ENCODE measurements at places on chromosomes 12 and 14.

DNA sequence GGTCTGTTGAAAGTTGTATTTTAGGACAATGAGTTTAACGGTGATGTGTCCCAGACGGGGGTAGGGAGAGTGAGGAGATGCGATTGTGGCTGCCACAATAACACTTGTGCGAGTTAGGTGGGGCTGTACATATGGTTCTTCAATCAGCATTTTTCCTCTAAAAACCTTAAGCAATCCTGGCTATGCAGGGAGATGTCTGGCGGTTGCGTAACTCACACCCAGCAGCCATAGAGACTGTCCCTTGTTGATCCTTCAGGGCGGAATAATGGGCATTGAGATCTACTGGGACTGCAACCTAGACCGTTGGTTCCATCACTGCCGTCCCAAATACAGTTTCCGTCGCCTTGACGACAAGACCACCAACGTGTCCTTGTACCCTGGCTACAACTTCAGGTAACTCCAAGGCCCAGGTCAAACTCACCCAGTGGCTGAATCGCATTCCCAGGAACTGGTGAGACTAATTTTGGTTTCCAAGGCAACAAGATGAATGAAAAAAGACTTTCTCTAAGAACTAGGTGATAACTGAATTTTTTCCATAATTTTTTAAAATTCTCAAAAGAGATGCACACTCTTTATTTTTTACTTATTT lies 34.6 kb downstream of the P2RX7 start:
- DNase-seq = no peak

DNA sequence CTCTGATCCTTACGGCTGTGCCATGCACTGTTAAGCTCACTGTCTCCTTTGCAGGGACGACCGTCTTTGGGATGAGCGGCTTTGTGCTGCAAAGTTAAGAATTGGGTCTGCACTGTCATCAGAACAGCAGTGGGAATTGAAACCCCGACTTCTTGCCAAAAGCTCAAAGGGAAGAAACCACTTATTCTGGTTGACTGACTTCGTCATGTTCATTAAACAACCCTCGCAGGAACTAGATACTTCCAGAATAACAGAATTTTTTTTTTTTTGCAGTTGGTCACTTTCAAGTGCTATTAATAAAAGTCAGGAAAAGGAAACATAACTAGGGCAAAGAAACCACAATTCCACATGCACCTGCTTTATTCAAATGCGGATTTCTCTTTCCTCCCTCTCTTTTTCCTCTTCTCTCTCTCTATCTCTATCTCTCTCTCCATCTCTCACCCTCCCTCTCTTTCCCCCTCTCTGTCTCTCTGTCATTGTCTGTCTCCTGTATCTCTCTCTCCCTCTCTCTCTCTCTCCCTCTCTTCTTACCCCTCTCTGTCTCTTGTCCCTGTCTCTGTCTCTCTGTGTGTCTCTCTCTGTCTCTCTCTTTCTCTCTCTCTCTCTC lies 12.3 kb upstream of the GLT1D1 start:
- no peak for DNase-seq

DNA sequence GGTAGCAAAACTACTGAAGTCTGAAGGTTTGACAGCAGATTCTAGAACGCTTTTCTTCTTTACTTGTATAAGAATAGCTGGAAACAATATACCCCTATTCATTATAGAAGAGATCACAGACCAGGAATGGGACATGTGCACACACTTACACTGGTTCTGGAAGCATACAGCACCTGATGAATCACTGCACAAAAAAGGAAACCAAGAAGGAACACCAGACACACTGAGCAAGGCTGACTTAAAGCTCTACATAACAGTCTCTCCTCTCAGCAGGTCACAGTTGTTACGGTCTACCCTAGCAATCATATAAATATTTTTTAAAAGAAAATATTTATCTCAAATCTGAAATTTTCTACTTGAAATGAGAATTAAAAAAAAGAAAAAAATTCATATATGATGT lies 13.5 kb downstream of the ATP2B1 start:
- no peak for DNase-seq

GRCh38 chr14:39875028-39875427 lies 442.8 kb upstream of the FBXO33 start:
- DNase-seq = no peak

DNA sequence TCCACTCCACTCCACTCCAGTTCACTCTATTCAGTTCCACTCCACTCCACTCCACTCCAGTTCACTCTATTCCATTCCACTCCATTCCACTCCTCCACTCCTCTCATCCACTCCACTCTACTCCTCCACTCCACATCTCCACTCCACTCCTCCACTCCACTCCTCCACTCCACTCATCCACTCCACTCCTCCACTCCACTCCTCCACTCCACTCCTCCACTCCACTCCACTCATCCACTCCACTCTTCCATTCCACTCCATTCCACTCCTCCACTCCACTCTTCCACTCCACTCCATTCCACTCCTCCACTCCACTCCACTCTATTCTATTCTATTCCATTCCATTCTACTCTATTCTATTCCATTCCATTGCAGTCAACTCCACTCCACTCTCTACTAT lies 9.8 kb downstream of the SERPINA5 start:
- DNase-seq = no peak

GRCh38 chr14:58107947-58108552 lies 44.0 kb downstream of the ARMH4 start:
- DNase-seq = peak; percentile 42

DNA sequence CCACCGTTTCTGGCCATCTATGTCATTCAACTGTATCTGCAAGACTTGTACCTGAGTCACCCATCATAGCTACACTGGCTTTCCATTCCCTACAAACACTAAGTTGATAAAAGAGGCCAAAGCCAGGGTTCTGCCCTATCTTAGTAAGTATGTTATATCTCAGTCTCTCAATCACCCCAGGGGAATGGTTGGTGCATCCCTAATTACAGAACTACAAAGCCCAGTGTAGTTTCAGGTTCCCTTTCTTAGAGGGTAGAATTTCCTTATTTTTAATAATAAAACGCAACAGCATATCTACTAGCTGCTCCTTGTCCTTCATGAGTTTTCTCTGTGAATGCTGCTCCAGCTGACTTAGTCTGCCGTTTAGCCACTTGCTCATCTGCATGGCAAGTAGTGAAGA lies 57.6 kb downstream of the ST8SIA1 start:
- DNase-seq = no peak

DNA sequence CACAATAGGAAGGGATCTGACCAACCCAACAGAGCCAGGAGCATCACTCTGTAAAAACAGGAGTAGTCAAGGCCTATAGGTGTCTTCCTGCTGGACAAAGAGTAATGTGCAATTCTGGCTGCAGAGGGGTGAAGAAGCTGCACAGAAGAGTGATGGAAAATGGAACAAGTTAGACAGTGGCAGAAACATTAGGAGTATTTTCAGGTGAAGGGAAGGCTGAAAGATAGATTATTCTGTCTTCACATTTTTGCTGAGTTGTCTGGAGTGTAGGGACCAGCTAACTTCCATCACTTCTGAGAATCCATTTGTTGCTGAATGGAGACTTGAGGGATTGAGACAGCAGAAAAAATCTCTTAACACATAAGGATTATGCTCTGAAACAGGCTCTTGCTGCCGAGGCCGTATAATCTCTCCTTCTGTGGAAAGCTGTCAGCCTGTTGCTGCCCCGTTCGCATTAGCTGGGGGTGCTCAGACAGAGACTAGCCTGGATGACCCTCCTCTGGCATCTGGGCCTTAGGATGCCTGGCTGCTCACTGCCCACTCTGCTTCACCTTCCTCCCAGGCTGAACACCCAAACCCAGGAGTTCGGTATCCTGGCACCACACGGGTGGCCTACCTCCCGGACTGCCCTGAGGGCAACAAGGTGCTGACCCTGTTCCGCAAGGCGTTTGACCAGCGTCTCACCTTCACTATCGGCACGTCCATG lies 3.1 kb upstream of the ARHGEF25 start:
- no peak for DNase-seq

GRCh38 chr12:131862084-131862441 lies 32.4 kb upstream of the ULK1 start:
- DNase-seq = no peak

GRCh38 chr12:106758349-106759110 lies 16.0 kb upstream of the RIC8B start:
- DNase-seq = no peak

- DNase-seq = no peak
These were observed 246.0 kb downstream of the BMP4 start for GRCh38 chr14:53710615-53711014.

DNA sequence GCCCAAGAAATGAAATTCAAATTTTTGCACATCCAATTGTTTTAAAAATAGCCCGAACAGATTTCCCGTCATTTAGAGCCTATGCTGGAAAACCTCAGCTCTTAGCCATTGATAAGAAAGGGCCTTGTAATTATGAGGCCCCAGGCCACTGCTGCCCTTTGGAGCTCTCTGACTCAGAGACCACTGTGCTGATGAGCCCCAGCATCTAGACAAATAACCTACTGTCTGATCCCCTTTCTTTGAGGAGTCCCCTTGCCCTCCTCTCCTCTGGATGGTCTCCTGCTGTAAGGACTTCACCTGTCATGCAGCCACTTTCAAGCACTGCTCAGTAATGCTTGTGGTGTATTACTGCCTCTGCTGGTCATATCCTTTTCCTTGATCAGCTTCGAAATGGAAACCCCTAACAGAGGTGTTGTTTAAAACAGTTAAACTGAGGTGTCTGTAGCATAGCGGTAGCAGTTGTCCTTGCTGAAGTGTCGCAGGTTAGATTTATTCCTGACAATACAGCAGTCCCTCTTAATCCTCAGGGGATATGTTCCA lies 159.9 kb upstream of the SRRM4 start:
- DNase-seq = no peak

DNA sequence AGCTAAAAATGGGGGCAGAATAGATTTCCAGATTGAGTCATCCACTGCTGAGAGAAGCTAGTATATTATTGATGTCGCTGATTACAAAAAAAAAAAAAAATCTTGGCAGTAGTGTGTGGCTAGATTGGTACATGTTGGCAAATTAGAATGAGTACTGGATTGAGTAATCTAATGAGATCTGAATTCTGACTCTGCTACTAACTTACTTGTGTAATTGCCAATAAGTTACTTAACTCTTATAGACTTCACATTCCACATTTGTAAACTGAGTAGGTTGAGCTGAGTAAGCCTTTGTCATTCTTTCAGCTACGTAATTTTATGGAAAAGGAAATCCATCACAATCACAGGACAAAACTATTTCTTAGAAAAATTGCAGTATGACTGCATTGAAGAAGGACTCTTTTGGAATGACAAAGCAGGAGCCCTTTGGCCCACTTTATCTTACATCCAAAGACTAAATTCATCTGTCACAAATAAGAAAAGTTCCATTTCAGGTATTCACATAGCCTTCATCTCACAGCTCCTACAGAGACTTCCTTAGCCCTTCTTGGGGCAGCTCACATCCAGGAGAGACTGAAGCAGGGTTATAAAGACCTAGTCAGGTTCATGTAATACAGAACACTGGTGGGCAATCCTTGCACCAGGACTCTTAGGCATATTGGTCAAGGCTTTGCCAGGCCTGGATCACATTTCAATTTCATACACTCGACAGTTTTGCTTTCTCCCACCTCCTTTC lies 197.3 kb upstream of the CPNE8 start:
- no peak for DNase-seq

DNA sequence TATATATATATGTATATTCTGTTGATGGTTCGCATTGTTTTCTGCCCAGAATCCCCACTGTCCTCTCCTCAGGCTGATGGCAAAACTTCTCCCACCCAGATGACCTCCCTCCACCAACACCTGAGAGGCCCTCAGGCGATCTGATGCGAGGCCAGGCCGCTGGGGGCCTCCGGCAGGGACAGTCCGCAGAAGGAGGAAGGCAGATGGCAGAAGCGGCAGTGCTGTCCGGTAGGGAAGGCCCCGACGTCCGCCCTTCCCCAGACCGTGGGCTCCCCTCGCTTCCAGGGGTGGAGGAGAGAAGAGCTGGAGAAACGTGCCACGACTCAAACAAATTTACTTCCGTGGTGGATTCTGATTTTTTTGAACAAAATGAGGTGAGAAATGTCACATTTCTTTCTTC lies 178.3 kb upstream of the RGS6 start:
- no peak for DNase-seq

GRCh38 chr12:108849660-108850059 lies 7.7 kb downstream of the SSH1 start:
- no peak for DNase-seq

DNA sequence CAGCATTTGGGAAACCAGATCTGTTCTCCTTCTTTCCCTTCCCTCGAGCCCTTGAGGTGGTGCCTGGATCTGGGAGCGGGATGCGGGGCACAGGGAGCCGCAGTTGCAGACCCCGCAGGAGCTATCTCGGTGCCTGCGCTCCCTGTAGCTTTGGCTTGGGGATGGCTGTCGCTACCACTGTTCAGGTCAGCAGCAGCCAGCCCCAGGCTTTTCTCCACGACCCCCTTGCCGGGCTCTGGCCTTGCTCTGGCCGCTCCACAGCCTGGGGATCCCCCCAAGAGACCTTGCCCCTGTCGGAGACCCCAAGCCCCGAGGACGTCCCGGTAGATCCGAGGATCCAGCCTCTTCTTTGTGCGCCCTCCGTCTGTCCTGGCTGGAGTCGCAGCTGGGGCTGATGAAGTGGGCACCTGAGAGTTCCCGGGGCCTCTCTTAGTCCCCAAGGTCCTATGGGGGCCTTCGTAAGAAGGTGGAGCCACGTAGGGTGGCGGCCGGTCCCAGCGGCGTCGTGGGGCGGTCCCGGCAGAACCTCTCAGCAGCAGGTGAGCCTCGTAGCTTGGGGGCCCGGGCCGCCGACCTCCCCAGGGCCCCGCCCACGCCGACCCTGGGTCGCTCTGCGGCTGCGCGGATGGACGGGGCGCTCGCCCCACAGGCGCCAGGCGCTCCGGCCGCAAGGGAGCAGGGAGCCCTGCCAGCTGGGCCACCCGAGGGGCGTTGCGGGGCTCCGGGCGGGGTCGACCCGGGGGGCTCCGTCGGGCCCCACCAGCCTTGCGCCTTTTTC lies 1.3 kb downstream of the DDN start:
- DNase-seq = no peak

GRCh38 chr14:102557434-102558226 lies 34.8 kb upstream of the RCOR1 start:
- no peak for DNase-seq

GRCh38 chr12:58342736-58343135 lies 401.4 kb downstream of the ATP23 start:
- no peak for DNase-seq

DNA sequence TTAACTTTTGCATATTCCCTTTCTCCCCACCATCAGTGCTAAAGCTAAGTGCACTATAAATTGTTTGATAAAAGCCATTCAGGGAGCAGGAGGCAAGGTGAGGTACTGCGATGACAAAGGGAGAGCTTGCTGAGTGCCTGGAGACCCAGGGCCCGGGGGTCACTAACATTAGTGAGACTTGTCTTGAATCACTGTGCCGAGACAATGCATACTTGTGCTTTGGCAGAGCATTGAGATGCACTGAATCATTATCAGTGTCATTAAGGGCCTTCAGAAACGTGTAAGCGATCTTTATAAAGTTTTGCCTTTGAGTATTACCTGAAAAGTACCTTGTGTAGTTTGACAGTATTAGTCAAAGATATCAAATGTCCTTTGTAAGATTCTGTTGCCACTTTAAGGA lies 447.5 kb downstream of the PCNX1 start:
- no peak for DNase-seq

DNA sequence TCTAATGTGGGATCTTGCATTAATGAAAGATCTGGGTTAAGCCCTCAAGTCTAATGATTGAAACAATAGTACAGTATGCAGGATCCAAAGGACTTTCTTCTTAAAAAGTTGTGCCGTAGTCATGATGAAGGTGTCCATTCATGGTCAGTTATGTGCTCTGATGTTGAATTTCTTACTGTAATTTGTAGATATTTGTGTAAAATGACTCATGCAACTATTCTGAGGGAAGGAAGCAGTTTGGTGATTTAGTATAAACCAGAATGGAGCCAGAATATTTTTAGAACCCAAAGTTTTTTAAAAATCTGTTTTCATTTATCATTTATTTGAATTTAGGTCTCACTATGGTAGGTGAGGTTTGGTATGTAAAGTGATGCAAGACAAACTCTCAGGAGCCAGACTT lies 151.2 kb downstream of the AKAP6 start:
- no peak for DNase-seq
